ENCODE measurements at places on chromosomes 11 and 22.

DNA sequence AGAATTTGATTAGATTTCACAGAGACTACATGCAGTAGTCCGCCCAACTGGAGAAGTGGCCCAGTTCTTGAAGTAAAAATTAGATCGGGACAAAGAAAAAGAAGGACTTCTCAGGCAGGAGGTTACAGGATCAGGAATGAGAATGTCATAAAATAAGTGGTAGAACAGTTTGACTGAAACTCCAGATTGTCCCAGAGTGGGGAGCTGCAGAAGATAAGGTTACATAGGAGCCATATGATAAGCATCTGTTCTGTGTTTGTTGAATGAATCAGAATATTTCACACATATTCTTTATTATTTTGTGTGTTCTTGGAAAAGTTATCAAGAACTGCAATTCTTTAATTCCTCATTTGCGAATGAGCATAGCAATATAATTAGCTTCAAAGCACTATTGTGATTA, 210.6 kb downstream of the AASDHPPT start:
- DNase-seq: no peak

DNA sequence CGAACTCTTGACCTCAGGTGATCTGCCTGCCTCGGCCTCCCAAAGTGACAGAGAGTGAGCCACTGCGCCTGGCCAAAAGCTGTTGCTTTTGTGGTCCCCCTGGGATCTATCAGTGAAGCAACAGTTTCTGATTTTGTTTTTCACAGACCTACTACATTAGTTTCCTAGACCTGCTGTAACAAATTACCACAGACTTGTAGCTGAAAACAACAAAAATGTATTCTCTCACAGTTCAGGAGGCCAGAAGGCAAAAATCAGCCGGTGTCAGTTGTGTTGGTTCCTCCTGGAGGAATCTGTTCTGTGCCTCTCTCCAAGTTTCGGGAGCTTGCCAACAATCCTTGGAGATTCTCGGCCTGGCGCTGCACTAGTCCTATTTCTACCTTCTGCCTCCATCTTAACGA, 8.5 kb upstream of the SLC35C1 start:
- no peak for DNase-seq

DNA sequence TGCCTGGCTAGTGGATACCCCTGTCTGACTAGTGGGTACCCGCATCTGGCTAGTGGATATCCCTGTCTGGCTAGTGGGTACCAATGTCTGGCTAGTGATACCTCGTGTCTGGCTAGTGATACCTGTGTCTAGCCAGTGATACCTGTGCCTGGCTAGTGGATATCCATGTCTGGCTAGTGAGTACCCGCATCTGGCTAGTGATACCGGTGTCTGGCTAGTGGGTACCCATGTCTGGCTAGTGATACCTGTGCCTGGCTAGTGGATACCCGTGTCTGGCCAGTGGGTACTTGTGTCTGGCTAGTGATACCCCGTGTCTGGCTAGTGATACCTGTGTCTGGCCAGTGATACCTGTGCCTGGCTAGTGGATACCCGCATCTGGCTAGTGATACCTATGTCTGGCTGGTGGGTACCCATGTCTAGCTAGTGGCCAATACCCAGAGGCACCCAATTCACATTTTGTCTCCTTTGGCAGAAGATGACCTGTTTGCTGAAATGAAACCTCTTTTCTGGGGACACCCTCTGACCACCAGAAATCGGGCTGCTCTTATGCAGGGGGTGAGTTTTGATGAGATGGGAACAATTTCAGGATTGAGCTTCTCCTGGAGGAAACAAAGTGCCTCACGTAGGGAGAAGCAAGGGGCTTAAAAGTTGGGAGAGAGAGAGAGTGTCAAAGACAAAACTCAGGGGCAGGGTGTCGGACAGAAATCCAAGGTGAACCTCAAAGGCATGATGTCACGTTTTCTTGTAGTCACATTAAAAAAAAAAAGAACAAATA, 63.4 kb downstream of the SMIM38 start:
- DNase-seq: no peak

GRCh38 chr11:120555433-120555773, 43.9 kb downstream of the GRIK4 start:
- no peak for DNase-seq

- DNase-seq: peak; percentile 60
Measured at GRCh38 chr11:74926304-74927030, 22.4 kb downstream of the XRRA1 start.

DNA sequence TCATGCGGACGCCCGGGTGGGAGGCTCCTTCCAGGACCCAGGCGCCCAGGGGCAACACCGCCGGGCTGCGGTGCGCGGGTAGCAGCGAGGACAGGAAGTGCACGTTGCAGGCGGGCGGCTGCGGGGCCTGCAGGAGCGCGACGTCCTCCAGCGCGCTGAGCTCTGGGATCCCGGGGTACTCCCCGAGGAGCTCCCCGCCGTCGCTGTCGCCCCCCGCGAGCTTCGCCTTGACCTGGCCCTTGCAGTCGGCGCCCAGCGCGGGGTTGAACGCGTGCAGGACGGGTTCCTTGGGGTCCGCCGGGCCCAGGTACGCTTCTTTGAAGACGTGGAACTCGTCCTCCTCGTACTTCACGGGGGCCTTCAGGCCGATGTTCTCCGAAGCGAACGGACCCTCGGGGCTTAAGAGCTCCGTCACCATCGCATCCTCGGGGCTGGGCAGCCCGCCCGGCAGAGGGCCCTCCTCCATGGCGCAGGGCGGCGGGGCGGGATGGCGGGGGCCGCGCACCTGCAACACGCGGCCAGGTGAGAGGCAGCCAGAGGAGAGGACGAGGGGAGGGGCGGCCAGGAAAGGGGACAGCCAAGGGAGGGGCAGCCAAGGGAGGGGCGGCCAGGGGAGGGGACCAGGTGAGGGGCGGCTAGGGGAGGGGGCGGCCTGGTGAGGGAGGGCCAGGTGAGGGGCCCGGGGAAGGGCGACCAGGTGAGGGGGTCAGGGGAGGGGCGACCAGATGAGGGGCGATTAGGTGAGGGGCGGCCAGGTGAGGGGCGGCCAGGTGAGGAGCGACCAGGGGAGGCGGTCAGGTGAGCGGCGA, 921 bp downstream of the TESMIN start:
- no peak for DNase-seq

- peak; percentile 8 for DNase-seq
Measured at GRCh38 chr22:44329179-44329796, 16.5 kb upstream of the SHISAL1 start.

DNA sequence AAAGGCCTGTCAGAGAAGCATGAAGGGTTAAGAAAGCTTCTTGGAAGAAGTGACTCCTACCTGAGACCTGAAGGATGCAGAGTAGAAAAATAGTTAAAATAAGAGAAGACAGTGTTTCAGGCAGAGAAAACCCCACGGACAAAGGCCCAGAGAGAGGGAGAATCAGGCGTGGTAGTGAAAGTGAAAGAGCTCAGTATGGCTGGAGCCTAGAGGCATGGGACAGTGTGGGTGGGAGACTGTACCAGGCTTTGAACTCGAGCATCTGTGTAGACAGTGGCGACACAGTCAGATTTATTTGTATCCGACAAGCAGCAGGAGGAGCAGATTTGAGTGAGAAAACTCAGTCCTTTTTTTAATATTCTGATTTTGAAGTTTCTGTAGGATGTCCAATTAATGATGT, 360.0 kb downstream of the OPCML start:
- no peak for DNase-seq

GRCh38 chr22:39395936-39396796, 3.4 kb upstream of the TAB1 start:
- no peak for DNase-seq
